Endodermal cell (in vitro differentiated cells): ENCODE measurements at places on chromosomes 2 and 18. TPM values are rescaled to one million over a fixed set of nuclear protein-coding genes. Genes with fewer than 3 reads are reported as not detected.

The RBM44 gene
- 0.42 and 0.50 TPM in 2 replicates for total RNA-seq

The SMYD1 gene
- 0.21 TPM in 1 of 3 replicates, not detected in the others for total RNA-seq

The ST6GAL2 gene
- total RNA-seq, result 15.6 to 20.7 TPM (median 17.9 TPM) in 3 replicates

The IL1F10 gene
- not detected in 3 replicates for total RNA-seq

The POTEC gene
- total RNA-seq, result 1.7 to 2.5 TPM (median 2.0 TPM) in 3 replicates

The RGPD4 gene
- 0.13 and 0.23 TPM in 2 replicates for total RNA-seq

The ERMN gene
- 0.68 and 1.9 TPM in 2 replicates for total RNA-seq

The TAF4B gene
- total RNA-seq, result 7.7 and 8.7 TPM in 2 replicates

The MOGAT1 gene
- total RNA-seq, result not detected in 2 replicates

The ERFE gene
- 0.48 and 0.50 TPM in 2 replicates for total RNA-seq

The ZAP70 gene
- 7.8 and 10.4 TPM in 2 replicates for total RNA-seq

The RETSAT gene
- total RNA-seq, result 17.3 and 19.7 TPM in 2 replicates

The CRYGC gene
- not detected in 3 replicates for total RNA-seq

The DOK1 gene
- total RNA-seq, result 10.2 to 15.9 TPM (median 15.1 TPM) in 3 replicates

The KIAA2012 gene
- 0.86 and 1.0 TPM in 2 replicates for total RNA-seq

The CD28 gene
- not detected in 2 replicates for total RNA-seq

The DUSP19 gene
- total RNA-seq, result 1.7 and 2.2 TPM in 2 replicates

The RGPD8 gene
- 26.1 to 44.2 TPM (median 42.7 TPM) in 3 replicates for total RNA-seq

The ITGA4 gene
- total RNA-seq, result 2.3 and 2.4 TPM in 2 replicates

The ATG16L1 gene
- total RNA-seq, result 17.2 to 29.7 TPM (median 29.6 TPM) in 3 replicates

The PLCL1 gene
- total RNA-seq, result 0.11 to 0.15 TPM in 2 of 3 replicates, not detected in the other

The C2orf15 gene
- total RNA-seq, result 6.5 to 12.3 TPM (median 6.9 TPM) in 3 replicates
